NCI-H187 treated with DMSO at 0.1 percent for 48 hours (cell line): ENCODE measurements at places on chromosomes 11 and 22.

DNA sequence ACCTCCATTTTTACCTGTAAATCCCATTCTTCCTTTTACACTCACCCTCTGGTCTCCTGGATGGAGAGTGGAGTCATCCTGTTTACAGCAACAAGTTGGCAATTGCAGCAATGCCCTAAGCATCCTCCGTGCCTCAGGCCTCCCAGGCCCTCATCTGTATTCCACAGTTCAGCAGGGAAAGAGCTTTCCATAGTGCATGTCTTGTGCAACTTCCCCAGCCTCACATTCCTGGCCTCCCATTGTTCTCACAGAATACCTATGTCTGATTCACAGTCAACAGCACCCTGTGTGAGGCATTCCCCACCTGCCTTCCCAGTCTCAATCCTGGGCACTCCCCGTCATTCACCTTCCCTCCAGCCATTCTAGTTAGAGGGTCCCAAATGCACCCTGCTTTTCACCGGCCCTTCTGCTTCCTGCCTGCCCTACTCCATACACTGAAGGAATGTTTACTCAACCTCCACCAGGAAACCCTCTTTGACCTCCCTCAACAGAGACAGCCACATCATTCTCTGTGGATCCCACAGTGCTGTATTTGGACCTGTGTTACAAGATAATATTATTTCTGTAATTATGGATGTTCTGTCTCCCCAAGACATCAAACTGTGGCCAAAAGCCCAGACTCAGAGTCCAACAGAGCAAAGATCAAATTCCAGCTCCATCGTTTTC, 405.7 kb downstream of the BUD13 start:
- DNase-seq: no peak

- DNase-seq: no peak
Observed at GRCh38 chr11:4161305-4161704, 66.7 kb downstream of the RRM1 start.

DNA sequence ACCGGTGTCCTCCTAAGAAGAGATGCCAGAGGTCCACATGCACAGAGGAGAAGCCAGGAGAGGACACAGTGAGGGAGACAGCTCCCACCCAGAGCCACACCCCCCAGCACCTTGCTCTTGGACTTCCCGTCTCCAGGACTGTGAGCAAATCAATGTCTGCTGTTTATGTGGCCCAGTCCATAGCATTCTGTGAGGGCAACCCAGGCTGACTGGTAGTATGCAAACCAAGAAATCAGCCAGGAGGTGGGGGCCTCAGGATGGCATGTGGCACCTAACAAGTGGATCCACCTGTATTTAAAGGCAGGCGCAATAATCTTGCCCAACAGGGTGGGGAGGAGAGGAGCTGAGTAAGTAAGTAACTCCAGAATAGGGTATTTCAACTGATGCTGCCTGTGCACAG, 136.4 kb downstream of the BRD1 start:
- no peak for DNase-seq

GRCh38 chr22:40911772-40912171, 39.4 kb upstream of the RBX1 start:
- no peak for DNase-seq

DNA sequence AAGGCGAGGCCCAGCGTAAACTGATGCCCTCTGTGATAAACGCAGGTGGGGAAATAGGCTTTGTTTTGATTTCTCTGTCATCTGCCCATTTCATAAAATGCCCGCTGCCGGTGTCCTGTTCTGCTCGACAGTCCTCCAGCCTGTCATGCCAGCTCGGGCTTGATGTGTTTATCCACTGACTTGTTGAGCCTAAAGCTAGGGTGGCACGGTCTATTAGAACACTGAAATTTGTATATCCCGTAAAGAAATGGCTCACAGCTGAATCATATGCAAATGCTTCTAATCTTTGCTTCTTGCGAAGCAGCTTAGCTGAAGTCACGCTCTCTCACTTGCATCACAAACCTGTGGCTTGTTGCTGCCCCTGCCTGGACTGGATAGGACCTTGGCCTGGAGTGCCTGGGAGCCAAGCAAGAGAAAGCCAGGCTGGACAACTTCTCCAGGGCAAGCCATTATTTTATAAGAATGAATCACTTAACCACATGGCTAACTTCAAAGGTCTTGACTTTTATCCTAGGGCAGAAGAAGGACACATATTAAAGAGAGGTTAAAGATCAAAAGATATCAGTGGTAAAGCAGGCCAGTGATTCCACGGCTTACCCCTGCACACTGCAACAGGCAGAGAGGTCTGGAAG, 33.1 kb downstream of the EHF start:
- no peak for DNase-seq

- DNase-seq: no peak
Observed at GRCh38 chr11:4522752-4523151, 22.2 kb upstream of the OR52M1 start.

- no peak for DNase-seq
Observed at GRCh38 chr11:9849389-9849788, 185.5 kb downstream of the SWAP70 start.

DNA sequence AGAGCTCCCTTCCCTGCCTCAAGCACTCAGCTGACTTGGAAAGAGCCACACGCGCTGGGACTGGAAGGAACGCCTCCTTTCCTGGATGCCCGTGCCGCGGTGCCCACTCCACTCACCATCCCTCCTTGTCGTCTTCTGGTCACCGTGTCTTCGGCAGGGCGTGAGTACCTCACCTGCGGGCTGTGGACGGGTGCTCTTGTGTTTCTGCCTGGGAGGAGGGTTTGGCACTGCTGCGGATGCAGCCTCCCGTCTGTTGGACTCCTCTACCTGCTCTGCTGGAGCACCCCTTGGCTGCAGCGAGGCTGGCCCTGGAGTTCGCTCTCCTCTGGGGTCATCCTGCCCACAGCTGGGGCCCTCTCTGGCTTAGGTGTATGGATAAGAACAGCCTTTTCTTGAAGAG, 612.7 kb downstream of the BRD1 start:
- no peak for DNase-seq
